ENCODE measurements at places on chromosomes 2 and 18. TPM values are rescaled to one million over a fixed set of nuclear protein-coding genes. Genes with fewer than 3 reads are reported as not detected.
A peak's percentile ranks its signal among the peaks of the same experiment; 100 is the strongest.

Gene OR6B3
- total RNA-seq, result not detected

Gene IL36G
- total RNA-seq, result not detected

Gene PID1
- not detected for total RNA-seq

DNA sequence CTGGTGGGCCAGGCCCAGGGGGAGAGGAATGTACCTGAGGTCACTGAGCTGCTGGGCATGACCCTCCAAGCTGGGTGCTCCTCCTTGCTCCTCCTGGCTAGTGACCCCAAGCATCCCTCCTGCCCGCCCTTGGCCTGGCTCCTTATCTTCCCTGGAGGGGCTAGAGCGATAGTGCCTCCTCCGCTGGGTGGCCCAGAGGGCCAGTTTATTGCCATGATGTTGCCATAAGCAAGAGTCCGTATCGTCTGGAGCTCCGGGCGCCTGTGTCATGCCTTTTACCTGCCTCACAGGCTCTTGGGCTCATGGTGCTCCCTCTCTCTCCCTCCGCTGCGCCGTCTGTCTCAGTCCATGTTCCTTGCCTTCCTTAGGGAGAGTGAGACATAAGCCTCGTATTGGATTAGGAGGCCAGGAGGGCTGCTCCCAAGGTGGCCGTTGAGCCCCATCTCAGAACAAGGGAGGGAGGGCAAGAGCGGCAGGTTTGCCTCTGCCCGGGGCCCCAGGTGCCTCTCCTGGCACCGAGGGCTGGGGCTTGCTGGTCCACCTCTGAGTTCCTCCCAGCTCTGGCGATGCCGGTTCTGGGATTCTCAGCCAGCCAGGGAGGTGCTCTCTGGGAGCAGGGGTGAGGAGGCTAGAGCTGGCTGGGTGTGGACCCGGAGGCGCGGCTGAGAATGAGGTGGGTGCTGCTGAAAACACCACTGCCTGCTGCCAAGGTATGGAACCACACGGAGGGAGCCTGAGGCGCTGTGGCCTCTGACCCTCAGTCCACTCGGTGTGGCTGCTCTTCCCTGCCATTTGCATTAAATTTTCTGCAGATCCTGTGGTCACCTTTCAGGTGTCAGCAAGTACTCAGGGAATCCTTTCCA is 22.6 kb downstream of the KCNIP3 start:
- no peak for ATAC-seq

- no peak for ATAC-seq
Measured at GRCh38 chr18:36175481-36175880, 11.8 kb upstream of the MOCOS start.

DNA sequence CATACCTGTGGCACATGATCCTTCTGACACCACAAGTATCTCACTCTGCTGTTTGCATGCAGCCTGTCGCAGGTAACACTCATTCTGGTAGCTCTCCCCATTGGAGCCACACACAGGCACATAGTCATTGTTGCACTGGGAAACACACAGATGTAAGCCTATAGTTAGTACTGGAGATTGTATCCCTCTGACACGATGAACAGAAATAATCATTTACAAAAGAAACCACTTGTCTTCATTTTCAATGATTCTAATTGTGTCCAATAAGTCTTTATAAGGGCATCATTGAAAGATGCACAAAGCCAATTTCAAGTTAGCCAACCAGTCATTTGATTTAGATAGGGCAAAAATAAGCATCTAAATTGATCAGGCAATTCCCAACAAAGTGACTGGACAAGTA is 10.4 kb downstream of the TMEFF2 start:
- no peak for ATAC-seq

DNA sequence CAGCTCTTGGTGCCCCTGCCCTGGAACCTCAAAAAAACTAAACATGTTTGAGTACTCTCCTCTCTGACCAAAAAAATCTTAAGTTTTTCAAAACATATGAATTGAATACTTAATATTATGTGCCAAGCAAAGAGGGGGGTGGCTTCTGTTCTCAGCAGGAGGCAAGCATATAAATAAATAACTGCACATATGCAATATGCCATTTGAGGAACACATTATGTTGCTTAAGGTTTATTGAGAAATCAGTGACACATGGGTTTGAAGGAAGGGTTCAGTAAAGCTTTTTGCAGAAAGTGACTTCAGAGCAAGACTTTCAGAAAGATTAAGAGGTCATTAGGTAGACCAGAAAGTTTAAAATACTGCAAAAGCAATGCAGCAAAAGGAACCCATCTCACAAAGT is 429.2 kb downstream of the TDRD15 start:
- ATAC-seq, result no peak

GRCh38 chr18:57631697-57632096 is 10.1 kb upstream of the NARS1 start:
- no peak for ATAC-seq

DNA sequence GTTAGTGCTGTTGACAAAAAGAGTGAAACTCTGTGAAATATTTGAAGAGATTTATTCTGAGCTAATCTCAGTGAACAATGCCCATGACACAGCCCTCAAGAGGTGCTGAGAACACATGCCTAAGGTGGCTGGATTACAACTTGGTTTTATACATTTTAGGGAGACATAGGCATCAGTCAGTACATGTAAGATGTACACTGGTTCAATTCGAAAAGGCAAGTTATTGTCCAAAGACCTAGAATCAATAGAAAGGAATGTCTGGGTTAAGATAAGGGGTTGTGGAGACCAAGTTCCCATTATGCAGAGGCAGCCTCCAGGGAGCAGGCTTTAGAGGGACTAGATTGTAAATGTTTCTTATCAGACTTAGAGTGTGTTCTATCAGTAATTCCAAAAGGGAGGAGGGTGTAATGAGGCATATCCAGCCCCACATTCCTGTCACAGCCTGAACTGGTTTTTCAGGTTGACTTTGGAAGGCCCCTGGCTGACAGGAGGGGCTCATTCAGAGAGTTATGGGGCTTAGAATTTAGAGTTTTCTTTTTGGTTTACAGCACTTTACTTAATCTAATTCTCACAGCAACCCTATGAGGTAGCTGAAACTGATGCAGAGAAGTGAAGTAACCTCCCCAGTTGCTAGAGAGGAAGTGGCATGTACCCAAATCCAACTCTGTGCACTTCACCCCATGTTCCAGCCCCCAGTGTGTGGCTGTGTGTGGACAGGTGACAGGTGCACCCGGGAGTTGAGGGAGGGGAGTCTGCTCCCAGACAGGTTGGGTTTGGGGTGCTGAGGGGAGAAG is 28.3 kb upstream of the ASAP2 start:
- ATAC-seq, result no peak

- peak; percentile 80 for ATAC-seq
Measured at GRCh38 chr18:2971741-2972552, 41.0 kb downstream of the LPIN2 start.

- ATAC-seq, result no peak
Measured at GRCh38 chr2:233321166-233321565, 13.6 kb downstream of the SAG start.

DNA sequence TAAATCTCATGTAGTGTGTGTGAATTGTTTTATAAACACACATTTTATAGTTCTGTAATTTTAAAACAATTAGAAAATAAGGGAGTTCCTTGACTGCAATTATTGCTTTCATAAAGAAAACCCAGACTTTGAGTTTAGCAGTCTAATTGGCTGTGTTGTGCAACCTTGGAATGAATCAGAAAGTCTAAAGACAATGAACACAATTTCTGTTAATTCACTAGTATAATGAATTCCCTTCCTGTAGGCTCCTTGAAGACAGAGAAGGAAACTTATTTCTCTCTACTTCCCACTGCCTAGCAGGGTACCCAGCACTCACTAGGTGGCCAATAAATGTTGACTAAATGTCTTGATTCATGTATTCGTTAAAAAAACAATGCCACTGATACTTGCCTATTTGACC is 79.9 kb downstream of the ANTXR1 start:
- no peak for ATAC-seq

DNA sequence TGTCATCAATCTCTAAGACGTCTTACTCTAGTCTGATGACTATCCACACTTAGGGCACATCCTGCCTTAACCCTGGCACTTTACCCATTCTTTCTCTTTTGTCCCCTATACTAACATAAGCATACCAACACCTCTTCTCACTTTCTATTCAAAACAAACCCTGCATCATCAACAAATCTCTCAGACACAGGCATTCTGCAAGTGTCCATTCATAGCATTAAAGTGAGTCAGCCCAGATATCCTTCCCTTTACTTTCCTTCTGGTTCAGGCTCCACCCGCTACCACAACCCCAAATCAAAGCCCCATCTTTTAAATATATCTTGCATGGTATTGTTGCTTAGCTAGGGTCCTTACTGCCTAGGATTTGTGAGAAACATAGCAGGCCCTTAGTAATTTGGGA is 3.8 kb downstream of the GRB14 start:
- no peak for ATAC-seq

DNA sequence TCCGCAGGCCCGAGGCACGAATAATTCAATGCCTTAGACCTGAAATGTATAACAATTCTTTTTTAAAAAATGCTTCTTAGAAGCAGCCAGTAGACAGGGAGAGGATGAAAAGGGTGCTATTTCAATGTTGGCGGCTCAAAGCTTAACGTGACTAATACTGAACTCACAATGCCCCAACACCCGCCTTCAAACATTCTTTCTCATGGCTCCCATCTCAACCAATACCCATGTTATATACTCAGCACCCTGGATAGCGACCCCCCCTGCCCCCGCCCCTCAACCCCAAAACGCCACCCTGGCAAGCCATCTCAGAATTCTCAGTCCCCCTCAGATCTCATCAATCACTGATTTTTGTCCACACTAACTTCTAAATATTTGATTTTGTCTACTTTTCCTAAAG is 4.4 kb downstream of the FBXO41 start:
- no peak for ATAC-seq

- ATAC-seq, result peak; percentile 90
Measured at GRCh38 chr2:128196471-128196931, 105.5 kb downstream of the UGGT1 start.

All from activated T-helper 17 cell treated with anti-CD3 and anti-CD28 coated beads, Interleukin-2, amount 50 U/mL, for 72 hours (primary cell).